ENCODE measurements at places on chromosomes 11 and 22.

DNA sequence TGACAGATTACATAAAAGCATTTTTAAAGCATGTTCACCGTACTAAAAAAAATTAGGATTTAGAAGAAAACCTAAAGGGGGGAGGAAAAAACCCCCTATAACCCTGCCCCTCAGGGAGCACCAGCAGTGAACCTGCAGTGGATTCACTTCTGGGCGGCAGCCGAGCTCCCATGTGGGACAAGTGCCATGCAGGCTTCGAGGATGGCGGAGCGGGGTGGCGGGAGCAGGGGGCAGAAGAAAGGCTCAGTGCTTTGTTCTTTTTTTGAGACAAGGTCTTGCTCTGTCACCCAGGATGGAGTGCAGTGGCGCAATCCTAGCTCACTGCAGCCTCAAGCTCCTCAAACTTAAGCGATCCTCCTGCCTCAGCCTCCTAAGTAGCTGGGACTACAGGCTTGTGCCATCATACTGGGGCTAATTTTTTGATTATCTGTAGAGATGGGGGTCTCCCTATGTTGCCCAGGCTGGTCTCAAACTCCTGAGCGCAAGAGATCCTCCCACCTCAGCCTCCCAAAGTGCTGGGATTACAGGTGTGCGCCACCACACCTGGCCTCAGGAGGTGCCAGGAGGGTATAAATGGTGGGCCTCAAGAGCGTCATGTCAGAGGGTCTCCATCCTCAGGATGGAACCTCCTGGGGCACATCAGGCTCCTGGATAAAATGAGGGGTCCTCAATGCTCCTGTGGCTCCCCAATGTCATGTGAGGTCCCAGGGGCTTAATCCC, 34.0 kb downstream of the PPM1F start:
- no peak for DNase-seq

DNA sequence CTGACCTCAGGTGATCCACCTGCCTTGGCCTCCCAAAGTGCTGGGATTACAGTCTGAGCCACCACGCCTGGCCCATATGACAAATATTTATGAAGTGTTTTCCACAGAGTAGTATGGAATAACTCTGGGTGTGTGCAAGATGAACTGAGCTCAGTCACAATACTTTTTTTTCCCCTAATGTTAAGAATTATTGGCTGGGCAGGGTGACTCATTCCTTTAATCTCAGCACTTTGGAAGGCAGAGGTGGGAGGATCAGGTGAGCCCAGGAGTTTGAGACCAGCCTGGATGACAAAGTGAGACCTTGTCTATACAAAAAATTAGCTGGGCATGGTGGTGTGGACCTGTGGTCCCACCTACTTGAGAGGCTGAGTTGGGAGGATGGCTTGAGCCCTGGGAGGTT, 6.4 kb downstream of the PTPRJ start:
- DNase-seq: no peak

GRCh38 chr11:96538622-96539021, 148.8 kb downstream of the JRKL start:
- DNase-seq: no peak

DNA sequence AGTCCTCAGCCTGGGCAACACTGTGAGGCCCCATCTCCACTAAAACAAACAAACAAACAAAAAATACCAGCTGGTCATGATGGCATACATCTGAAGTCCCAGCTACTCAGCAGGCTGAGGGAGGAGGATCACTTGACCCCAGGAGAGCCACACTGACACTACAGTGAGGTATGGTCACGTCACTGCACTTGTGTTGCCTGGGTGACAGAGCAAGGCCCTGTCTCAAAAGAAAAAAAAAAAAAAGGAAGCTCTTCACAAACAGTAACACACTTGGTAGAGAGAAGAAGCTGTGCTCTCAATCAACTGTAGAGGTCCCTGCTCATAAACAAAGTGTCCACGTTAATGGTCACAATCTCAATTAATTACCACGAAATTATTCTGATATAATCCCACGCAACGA, 401.6 kb upstream of the CCDC90B start:
- no peak for DNase-seq

GRCh38 chr11:8731647-8732323, 49.2 kb downstream of the RPL27A start:
- no peak for DNase-seq

- no peak for DNase-seq
These were observed 1454.7 kb downstream of the FAM181B start for GRCh38 chr11:81278991-81279390.

DNA sequence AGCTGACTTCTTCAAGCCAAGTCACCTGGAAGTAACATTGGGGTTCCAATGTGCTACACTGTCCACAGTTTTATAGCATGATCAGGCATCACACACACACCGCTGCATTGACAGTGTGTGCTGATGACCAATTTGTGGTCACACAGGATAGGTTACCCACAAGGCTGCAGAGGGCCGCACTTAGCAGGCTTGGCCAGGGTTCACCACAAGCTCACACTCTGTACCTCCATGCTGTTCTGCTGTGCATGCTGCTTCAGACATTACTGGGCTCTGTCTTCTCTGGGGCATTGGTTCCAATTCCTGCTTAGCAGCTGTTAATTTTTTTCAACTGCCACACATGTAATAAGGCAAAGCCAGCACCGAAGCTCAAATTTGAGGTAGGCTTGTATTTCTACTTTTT, 11.0 kb upstream of the NRIP3 start:
- DNase-seq: no peak

Data from bone marrow (tissue), 2 donors.